ENCODE measurements at places on chromosomes 3 and 15. TPM values are rescaled to one million over a fixed set of nuclear protein-coding genes. Genes with fewer than 3 reads are reported as not detected.

GRCh38 chr15:77541421-77542181 lies 91.1 kb downstream of the LINGO1 start:
- DNase-seq, result no peak

DNA sequence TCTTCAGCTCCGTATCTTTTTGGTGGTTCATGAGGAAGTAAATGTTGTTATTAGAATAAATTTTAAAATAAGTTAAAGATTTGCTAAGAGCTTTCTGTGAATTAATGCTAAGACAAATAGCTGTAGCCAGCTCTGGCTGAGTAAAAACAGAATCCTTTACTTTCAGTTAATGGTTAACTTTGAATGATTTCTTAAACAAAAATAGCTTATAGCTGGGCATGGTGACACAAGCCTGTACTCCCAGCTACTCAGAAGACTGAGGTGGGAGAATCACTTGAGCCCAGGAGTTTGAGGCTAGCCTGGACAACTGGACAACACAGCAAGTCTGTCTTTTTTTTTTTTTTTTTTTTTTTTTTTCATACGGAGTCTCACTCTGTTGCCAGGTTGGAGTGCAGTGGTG lies 25.0 kb downstream of the TCAIM start:
- no peak for DNase-seq

- DNase-seq, result peak; percentile 56
These were observed 122.4 kb downstream of the UBE2E2 start for GRCh38 chr3:23325466-23326065.

- DNase-seq, result no peak
These were observed 180.3 kb upstream of the TSC22D2 start for GRCh38 chr3:150227839-150228238.

GRCh38 chr3:183489455-183490210 lies 61.2 kb upstream of the MCF2L2 start:
- DNase-seq, result peak; percentile 32

DNA sequence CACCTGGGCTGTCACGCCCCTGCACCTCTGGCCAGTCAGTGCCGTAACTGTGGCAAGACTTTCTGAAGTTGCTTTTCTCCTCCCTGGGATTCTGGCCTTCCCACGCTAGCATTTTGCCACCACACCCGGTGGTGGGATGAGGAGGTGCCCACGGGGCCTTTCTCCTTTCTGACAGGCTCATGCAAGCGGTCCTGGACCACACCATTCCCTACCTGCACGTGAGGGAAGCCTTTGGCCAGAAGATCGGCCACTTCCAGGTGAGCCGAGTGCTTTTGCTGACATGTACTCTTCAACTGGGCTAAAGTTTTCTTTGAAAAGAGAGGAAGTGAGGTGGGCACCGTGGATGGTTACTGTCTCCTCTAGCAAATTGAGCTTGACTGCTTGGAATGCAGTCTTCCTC lies 9.6 kb downstream of the IVD start:
- DNase-seq, result no peak

GRCh38 chr3:24736701-24737100 lies 242.1 kb upstream of the THRB start:
- DNase-seq, result no peak

- no peak for DNase-seq
These were observed 285.5 kb downstream of the SLC9A9 start for GRCh38 chr3:143562789-143563188.

DNA sequence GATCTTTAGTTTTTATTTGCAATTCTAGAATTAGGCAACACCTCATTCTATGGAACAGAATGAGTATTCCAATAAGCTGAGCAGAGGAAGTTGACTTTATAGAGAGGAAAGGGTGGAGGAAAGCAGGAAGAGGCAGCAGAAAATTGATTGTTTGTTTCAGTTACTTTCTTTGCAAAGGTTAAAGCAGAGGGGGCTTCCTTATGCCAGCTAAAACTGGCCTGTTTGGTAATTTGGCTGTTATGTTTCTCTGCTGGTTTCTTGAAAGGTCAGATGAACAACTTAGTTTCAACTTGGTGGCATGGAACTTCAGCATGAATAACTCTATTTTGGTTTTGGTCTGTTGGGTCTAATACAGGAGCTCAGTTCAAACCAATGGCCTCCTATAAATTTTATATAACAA lies 190.9 kb upstream of the IL12A start:
- DNase-seq, result no peak

DNA sequence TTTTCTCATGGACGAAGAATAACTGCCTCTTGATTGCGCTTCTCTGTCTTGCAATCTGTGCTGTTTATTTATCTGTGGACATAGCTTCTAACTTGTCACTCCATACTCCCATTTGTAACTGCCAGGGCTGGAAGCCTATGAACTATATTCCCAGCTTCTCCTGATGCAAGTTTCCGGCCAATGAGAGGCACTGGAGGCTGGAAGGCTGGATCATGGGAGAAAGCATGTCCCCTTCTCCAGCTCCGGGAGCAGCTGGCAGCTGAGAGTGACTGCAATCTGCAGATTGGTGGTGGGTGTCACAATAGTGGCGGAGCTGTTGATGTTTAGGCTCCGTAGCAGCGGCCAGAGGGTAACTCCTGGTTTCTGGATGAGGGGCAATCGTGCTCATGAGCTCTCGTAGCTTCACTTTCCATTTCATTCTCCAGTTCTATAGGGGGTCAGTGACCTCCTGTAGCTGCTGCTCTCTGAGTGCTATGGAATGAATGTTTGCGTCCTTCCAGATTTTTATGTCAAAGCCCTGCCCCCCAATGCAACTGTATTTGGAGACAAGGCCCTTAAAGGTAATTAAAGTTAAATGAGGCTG lies 35.7 kb upstream of the PCSK6 start:
- no peak for DNase-seq

- no peak for DNase-seq
These were observed 818.5 kb upstream of the ROBO1 start for GRCh38 chr3:80586338-80586737.

DNA sequence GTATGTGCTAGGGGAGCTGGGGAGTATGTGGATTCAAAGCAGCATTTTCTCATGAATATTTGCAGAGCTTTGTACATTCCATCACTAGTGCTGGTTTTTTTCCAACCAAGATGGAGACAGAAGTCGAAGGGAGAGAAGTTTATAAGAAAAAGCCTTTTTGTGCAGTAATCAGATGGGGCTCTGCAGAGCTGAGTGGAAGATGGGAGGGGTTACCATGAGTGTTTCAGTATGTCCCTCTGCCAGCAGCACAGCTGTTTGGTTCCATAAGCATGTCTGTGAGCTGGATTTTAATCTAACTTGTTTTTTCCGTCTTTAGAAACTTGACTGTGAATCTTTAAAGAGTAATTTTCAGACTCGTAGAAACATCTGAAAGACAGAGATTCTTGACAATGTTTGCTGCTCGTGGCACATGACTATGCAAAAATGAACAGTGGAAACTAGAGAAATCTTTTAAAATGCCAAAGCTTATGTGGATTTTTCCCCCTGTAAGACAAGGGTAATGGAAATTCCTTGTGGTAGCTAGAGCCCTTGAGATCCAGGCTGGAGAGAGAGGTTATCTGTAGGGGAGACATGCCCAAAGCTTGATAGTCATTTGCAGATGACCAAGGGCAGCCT lies 20.3 kb downstream of the STARD9 start:
- no peak for DNase-seq

DNA sequence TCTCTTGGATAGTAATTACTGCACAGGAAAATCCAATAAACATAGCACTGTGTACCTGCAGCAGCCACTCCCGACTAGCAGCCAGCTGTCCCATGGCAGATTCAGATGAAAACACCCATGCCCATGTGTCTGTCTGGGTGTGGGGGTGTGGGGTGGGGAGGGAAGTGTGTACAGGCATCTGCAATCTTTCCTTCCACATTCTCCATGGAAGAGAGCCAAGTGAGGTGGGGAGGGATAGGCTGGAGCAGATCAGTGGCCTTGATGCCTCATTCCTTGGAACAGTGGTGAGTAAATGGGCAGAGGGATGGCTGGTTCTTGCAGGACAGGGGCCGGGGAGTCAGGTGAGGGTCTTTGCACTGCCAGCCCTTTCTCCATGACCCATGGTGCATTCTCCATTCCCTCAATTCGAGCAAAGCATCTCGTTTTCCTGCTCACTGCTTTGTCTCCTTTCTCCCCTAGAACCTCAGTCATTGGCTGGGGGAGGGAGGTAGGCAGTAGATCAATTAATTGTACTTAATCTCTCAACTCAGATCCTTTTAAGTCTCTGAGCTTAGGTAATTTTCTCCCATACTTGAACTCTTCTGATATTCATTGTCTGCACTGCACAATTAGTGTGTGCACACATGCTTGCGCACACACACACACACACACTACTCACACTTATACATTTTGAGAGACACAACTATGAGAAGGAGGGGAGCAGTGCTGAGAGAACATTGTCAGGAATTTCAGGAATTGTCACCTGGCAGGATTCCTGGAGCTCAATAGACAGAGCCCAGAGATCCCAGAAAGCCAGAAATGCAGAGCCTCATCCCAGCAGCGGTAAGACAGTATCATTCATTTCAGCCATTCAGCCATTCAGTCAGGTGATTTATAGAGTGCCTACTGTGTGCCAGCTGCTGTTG lies 31.9 kb downstream of the PDIA5 start:
- DNase-seq, result no peak

DNA sequence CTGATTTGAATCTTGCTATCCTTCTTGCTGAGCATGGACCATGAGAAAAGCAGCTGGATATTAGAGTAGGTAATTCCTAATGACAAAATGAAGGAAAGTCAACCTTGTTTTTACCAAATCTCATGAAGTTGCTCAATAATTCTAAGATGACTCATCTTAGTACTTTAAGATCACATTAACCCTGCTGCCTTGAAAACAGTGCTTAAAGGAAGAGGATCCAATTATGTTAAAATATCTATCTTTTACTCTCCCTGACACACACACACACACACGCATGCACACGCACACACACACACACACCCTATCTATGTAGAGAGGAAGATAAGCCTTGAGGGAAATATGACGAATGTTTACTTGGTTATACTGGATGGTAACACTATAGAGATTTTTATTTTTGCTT lies 16.0 kb upstream of the MYO1E start:
- DNase-seq, result no peak

DNA sequence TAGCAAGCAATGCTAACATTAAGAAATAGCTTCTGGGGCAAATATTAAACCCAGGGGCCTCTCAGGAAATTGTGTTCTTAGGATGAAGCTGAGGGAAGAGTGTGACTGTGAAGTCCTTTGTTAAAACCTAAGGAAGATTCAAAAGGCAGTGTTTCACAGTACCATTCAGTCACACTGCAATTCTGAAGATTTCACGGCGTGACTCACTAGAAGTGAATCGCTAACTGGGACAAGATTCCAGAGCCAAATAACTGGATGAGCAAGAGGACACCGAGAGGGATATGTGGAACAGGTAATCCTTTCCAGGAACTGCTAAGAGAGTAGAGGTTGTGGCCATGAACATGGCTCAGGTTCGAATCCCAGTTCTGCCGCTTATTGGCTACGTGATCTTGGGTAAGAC lies 61.8 kb upstream of the SMAD3 start:
- DNase-seq, result peak; percentile 56

GRCh38 chr3:133413161-133414020 lies 13.5 kb downstream of the BFSP2 start:
- no peak for DNase-seq

- DNase-seq, result peak; percentile 29
These were observed 968.1 kb downstream of the ROBO1 start for GRCh38 chr3:78799681-78800080.

DNA sequence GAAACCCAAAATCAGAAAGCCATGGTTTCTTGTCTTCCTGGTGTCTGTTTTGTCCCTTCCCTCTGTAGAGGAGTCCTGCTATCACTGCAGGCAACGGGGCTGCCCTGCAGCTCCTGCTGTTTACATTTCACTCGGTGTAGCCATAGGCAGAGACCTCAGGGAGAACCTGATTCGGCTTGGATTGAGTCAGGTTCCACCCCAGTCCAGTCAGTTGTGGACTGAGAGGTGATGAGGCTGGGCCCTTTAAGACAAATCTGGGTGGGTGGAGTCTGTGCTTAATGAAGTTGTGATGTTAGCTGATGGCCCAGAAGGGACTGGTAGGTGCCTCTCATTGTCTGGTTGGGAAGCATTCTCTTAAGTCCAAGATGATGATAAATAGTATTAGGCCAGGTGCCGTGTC lies 35.7 kb downstream of the FLNB start:
- DNase-seq, result no peak

- DNase-seq, result no peak
These were observed 151.4 kb downstream of the ATP10A start for GRCh38 chr15:25711691-25712090.

GRCh38 chr3:161682715-161683114 lies 186.1 kb downstream of the OTOL1 start:
- DNase-seq, result peak; percentile 33

DNA sequence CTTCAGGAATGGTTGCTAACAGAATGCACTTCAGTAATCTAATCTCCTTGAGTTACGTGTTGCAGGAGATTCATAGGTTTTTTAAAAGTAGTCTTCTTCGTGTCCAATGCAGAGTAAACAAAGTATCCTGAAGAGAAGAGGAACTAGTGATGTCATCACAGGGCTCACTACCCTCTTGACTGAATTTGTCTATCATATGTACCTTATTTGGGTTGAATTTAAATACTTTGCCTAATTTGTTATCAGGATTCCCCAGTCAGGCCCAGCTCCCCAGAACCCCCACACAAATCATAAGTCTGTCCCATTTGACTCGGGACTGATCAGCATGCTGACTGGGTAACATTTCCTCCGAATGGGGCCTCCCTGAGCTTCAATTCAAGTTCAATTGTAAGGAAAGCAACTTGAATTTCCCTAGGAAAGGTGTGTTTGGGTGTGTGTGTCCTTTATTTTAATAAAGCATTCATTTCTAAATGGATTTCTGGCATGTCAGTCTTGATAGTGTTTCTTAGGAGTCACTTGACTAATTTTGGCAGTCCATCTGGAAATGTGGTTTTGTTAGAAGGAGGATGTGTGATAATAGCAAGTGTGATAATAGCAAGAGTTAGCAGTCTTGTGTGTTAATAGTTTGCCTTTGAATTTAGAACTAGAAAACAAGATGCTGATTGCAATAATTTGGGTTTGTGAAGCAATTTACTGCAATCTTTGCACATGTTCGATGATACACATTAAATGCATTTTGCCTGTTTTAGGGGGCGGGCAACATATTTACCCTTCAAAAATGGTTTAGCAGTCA lies 21.9 kb downstream of the OXNAD1 start:
- DNase-seq, result no peak

- DNase-seq, result no peak
These were observed 2.8 kb upstream of the ACSBG1 start for GRCh38 chr15:78237146-78237545.

DNA sequence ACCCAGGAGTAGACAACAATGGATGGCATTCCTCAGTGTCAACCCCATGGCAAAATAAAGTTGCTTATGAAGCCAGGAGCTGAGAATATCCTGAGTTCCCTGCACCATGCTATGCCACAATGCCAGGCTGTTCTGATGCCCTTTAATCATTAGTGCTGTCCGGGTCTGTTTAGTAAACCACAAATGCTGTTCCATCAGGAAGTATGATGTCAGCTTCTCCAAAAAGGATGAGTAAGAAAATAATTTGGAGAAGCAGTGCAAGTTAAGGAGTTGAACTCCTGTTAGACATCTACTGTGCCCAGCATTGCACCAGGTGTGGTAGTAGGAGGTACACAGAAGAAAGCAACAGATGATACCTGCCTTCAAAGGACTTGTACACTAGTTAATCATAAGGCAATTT lies 67.9 kb upstream of the GUCA1C start:
- DNase-seq, result no peak

Gene CHST14
- 7.7 TPM for polyA plus RNA-seq

Gene VGLL3
- polyA plus RNA-seq, result 11.1 TPM

Gene TXNRD3
- 6.8 TPM for polyA plus RNA-seq

Gene AMT
- 1.7 TPM for polyA plus RNA-seq

Gene PYGO1
- 0.19 TPM for polyA plus RNA-seq

Gene NPAP1
- polyA plus RNA-seq, result not detected

Gene SMCO1
- polyA plus RNA-seq, result not detected

Gene DBR1
- 11.2 TPM for polyA plus RNA-seq

Gene GNAT1
- 0.05 TPM for polyA plus RNA-seq

Gene LTF
- 0.02 TPM for polyA plus RNA-seq

Gene LPP
- polyA plus RNA-seq, result 19.1 TPM

All from mammary epithelial cell (primary cell).